Hepatocyte (in vitro differentiated cells): ENCODE measurements at places on chromosomes 3 and 15. TPM values are rescaled to one million over a fixed set of nuclear protein-coding genes. Genes with fewer than 3 reads are reported as not detected.

DNA sequence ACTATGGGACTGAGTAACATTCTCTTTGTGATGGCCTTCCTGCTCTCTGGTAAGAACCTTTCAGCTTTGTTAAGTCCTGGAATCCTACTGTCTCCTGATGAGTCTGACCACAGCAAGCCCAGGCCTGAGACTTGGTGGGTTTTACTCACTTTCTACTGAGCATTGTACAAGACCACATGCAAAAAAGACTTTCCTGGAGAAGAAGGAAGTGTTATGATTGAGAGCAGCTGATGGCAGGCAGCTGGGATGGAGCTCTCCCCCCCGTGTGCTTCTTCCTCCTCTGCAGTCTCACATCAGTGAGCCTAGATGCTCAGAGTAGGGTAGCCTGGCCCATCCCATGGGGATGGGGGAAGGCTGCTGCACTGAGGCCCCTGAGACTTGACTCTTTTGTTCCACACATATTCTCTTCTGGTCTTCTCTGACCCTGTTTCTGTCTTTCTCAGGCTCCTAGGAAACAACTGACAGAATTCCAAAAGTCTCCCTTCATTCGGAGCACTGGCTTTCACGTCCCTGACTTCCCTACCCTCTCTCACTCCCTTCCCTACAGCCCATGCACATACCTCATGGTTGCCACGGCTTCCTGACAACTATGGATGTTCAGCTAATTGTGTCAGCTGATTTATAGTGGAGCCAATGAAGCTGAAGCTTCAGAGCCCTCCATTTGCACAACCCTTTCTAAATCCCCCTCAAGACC, 36.6 kb downstream of the CD86 start:
- H3K36me3 ChIP-seq = no peaks in the 10 kb centered on the region
- H3K4me1 ChIP-seq = no peaks in the 10 kb centered on the region
- H3K27ac ChIP-seq = no peak overlapping the region
- H3K27me3 ChIP-seq = no peaks in the 10 kb centered on the region
- DNase-seq = no peak

DNA sequence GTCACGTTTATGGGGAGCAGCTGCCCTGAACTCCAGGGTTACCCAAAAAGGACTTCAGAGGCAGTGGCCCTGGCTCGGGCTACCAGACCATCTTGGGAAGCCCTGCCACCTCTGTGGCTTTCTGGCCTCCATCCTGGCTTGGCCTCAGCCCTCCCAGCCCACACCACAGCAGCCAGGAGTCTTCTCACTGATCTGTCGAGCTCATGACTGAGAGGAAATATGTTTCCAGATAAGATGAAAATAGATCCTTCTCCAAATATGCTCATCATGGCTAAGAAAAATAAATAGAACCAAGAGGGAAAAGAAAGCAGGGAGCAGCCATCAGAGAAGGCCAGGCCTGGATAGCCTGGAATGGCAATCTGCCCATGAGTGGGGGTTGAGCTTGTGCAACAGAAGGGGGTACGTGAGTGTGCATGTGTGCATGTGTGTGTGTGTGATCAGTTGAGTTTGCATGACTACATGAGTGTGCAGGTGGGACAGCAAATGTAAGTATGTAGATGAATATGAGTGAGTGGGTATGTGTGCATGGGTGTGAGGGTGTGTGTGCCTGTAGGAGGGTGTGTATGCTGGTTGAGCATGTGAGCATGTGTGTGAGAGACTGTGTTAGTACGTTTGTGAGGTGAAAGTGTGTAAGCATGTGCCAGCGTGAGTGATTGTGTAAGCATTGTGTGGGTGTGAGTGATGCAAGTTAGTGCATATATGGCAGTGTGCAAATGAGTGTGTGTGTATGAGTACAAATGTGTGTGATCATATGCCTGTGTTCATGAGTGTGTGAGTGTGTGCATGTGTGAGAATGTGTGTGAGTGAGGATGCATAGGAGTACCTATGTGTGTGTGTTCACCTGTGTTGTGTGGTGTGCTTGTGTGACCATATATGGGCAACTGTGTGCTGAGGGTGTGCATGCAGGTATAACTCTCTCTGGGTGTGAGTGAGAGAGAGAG, 9.9 kb upstream of the RFT1 start:
- H3K36me3 ChIP-seq = no peaks in the 10 kb centered on the region
- H3K4me1 ChIP-seq = peaks cover 3% of the 10 kb centered on the region
- H3K27ac ChIP-seq = no peak overlapping the region
- H3K27me3 ChIP-seq = no peaks in the 10 kb centered on the region
- no peak for DNase-seq

DNA sequence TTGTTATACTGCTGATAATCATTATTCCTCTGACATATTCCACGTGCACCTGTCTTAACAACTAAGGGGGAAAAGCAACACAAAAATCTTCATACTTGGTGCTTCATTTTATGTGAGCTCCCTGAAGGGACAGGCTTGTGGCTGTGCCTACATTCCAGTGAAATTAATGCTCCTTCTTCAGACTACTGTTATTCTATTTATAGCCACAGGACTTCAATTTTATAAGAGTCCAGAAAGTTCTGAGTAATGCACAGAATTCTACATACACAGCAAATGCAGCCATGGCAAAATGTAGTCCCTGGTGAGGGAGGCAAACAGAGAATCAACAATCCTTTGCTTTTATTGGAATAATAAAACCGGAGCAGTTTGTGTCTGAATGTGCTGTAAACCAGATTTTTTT, 417.1 kb downstream of the RBMS3 start:
- H3K4me3 ChIP-seq = no peak overlapping the region
- no peaks in the 10 kb centered on the region for H3K36me3 ChIP-seq
- H3K27ac ChIP-seq = no peak overlapping the region
- peaks cover 20% of the 10 kb centered on the region for H3K4me1 ChIP-seq
- no peaks in the 10 kb centered on the region for H3K27me3 ChIP-seq

- H3K27me3 ChIP-seq = no peaks in the 10 kb centered on the region
- DNase-seq = no peak
- no peak overlapping the region for H3K27ac ChIP-seq
- H3K36me3 ChIP-seq = no peaks in the 10 kb centered on the region
Measured at GRCh38 chr3:41431386-41431785, 232.1 kb downstream of the CTNNB1 start.

DNA sequence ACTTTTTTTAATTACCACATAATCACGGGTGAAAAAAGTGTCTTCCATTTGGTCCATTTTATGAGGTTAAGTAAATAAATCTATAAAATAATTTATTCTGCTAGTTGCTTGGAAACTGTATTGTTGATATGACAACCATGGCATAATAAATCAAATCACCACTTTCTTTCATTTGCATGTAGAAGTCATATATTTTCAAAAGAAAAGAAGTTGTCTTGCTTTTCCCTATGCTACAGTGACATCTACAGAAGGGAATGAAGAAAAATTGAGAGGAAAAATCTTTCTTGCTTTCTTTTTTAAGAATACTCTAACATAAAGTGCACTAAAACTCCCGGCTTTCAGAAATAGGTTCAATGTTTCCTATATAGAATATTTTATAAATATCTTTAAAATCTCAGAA, 228.5 kb downstream of the ZBBX start:
- no peak overlapping the region for H3K27ac ChIP-seq
- H3K4me3 ChIP-seq = no peak overlapping the region
- DNase-seq = no peak
- no peaks in the 10 kb centered on the region for H3K27me3 ChIP-seq
- no peaks in the 10 kb centered on the region for H3K36me3 ChIP-seq

DNA sequence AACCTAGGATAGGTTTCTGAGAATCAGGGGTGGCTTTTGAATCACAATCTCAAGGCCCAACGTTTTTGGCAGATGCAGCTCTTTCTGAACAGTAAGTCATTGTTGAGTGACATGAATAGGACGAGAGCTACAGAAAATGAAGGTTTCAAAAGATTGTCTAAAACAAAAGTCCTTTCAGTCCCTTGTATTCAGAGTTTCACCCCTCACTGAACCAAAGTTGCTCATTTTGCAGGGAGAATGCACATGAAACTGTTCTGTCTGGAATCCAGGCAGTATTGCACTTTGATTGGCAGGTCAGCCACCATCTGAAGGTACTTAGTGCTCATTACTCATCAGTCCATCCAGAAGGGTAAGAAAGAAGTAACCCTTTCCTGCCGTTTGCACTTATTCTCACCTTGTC, 24.1 kb upstream of the RASGRP1 start:
- no peaks in the 10 kb centered on the region for H3K27me3 ChIP-seq
- H3K4me1 ChIP-seq = no peaks in the 10 kb centered on the region
- no peak for DNase-seq
- no peak overlapping the region for H3K27ac ChIP-seq
- no peak overlapping the region for H3K4me3 ChIP-seq

- no peaks in the 10 kb centered on the region for H3K4me1 ChIP-seq
- H3K27me3 ChIP-seq = peaks cover 55% of the 10 kb centered on the region
- no peak overlapping the region for H3K4me3 ChIP-seq
Measured at GRCh38 chr15:82062479-82063454, 16.9 kb upstream of the MEX3B start.

- no peak overlapping the region for H3K27ac ChIP-seq
- H3K36me3 ChIP-seq = no peaks in the 10 kb centered on the region
- H3K27me3 ChIP-seq = no peaks in the 10 kb centered on the region
- no peak overlapping the region for H3K4me3 ChIP-seq
- DNase-seq = no peak
- no peaks in the 10 kb centered on the region for H3K4me1 ChIP-seq
Measured at GRCh38 chr3:187623285-187623814, 46.8 kb downstream of the SST start.

DNA sequence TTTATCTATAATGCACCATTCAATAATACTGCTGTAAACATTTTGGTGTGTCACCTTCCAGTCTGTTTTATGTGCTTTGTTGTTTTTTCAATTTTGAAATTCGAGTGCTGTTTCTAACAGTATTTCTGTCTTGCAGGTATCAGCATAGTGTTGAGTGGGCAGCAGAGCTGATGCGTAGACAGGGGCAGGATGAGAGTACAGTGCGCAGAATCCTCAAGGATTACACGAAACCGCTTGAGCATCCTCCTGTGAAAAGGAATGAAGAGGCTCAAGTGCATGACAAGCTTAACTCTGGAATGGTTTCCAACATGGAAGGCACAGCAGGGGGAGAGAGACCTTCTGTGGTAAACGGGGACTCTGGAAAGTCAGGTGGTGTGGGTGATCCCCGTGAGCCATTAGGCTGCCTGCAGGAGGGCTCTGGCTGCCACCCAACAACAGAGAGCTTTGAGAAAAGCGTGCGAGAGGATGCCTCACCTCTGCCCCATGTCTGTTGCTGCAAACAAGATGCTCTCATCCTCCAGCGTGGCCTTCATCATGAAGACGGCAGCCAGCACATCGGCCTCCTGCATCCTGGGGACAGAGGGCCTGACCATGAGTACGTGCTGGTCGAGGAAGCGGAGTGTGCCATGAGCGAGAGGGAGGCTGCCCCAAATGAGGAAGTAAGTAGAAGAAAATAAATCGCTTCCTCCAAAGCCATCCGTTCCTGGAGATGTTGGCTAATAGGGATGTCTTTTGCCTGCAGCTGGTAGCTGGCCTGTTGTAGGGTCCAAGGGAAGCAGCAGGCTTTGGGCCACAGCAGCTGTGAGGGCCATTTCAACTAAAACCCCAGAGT, 19.1 kb downstream of the TSEN2 start:
- no peaks in the 10 kb centered on the region for H3K27me3 ChIP-seq
- DNase-seq = no peak
- no peaks in the 10 kb centered on the region for H3K36me3 ChIP-seq
- peaks cover 3% of the 10 kb centered on the region for H3K4me1 ChIP-seq

DNA sequence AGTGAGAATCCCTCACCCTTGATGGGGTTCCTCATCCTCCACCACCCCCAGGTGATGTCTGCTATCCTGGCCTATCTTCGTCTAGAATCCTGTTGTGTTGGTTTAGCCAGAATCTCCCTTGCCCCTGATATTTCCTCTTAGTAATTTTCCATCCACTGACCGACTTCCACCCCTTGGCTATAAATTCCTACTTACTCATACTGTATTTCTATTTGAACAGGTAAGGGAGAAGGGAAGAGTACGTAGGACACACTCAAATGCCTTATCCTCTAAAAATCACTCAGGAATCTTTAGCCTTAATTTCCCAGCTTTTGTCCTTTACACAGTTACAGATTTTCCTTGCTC, 678 bp upstream of the TFG start:
- H3K4me3 ChIP-seq = peak overlapping the region; percentile 37
- peak overlapping the region; percentile 94 for H3K27ac ChIP-seq
- H3K27me3 ChIP-seq = no peaks in the 10 kb centered on the region
- DNase-seq = peak; percentile 19
- peaks cover 13% of the 10 kb centered on the region for H3K4me1 ChIP-seq
- no peaks in the 10 kb centered on the region for H3K36me3 ChIP-seq

DNA sequence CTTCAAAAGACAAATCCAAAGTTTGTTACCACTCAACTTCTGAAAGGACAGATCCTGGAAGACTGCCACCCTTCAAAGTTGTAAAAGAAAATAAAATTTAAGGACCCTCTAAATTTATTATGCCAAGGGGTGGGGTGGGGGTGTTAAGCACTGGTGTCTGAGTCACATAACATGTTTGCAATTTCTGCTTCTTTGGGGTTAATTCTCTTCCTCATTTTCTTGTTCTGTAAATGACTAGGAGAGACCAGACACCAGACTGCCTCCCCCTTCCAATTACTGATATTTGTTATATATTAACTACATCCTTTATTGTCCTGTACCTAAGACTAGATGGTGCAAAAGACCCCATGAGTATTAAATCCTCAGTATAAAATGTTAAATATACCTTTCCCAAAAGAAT, 242.8 kb downstream of the ZNF385D start:
- H3K27me3 ChIP-seq = no peaks in the 10 kb centered on the region
- no peak overlapping the region for H3K27ac ChIP-seq
- no peak overlapping the region for H3K4me3 ChIP-seq
- H3K4me1 ChIP-seq = no peaks in the 10 kb centered on the region

DNA sequence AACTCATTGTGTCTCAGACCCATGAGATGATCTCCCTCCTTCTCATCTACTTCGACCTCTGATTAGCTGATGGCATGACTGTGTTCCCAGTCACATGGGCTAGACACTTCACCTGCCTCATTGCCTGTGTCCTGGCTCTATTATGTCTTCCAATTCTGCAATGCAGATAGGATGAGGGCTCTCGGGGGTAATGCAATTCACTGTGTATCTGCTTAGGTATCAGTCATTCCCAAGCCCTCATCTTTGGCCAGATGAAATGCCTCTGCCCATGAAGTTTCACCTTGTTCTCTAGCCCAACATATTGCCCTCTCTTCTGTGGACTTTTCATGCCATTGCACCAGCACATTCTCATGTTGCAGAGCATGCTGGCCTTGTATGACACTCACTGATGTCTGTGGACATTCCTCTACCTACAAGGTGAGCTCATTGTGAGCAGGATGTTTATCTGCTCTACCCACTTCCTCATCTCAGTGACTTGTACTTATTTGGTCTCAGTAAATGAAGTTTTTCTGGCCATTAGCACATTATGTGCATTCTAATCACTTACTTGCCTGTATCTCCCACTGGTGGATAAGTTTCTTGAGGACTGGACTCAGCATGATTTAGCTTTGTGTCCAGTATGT, 32.3 kb downstream of the MOBP start:
- H3K27me3 ChIP-seq = peaks cover 4% of the 10 kb centered on the region
- no peaks in the 10 kb centered on the region for H3K36me3 ChIP-seq
- no peak overlapping the region for H3K4me3 ChIP-seq
- H3K4me1 ChIP-seq = no peaks in the 10 kb centered on the region

The NAALADL2 gene
- 15.3 and 16.7 TPM in 2 replicates for total RNA-seq

The CEMIP gene
- total RNA-seq = 2.1 and 2.3 TPM in 2 replicates

The CLDN16 gene
- total RNA-seq = 0.77 and 1.3 TPM in 2 replicates

The GLT8D1 gene
- 68.3 and 97.9 TPM in 2 replicates for total RNA-seq

The GOLGA8G gene
- not detected in 2 replicates for total RNA-seq

The NAA80 gene
- 6.7 and 7.1 TPM in 2 replicates for total RNA-seq

The CYP19A1 gene
- 35.4 and 38.1 TPM in 2 replicates for total RNA-seq

The RYR3 gene
- total RNA-seq = 0.36 and 0.37 TPM in 2 replicates

The CHRD gene
- 13.6 and 15.0 TPM in 2 replicates for total RNA-seq

The MLF1 gene
- total RNA-seq = 9.0 and 11.2 TPM in 2 replicates

The TRPM1 gene
- total RNA-seq = not detected in 2 replicates

The MOBP gene
- 0.10 and 0.40 TPM in 2 replicates for total RNA-seq

The SLC28A1 gene
- 2.7 and 3.0 TPM in 2 replicates for total RNA-seq

The AGBL1 gene
- total RNA-seq = 0.12 TPM in 1 of 2 replicates, not detected in the other

The GRK7 gene
- 0.07 TPM in 1 of 2 replicates, not detected in the other for total RNA-seq
